ENCODE measurements at places on chromosomes 3 and 15.
A peak's percentile ranks its signal among the peaks of the same experiment; 100 is the strongest.

DNA sequence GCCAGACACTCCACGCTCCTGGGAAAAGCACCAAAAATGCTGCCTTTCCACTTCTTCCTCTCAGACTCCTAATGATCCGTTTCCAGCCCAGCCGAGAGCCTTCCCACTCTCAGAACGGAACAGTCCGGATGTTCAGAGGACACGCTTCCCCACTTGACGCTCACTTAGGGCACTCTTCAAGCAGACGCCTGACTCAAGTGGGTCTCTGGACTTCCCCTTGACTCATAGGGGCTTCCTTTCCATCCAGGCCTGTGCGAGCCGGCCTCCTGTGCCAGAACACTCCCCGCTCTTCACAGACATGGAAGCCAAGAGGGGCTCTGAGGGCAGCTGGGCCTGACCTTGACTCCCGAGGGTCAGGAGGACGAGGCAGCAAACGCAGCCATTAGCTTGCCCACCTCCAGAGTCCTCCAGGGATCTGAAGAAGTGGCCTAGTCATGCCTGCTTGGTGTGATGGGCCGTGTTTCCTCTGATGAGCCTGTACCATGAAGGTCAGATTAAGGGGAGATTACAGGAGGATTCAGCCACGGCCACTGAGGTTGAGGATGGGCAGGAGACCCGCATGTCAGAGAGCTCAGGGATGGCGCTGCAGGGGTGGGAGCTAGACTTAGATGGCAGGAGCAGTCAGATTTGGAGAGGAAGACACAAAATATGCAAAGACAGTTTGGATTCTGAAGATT is 114.7 kb upstream of the TLE3 start:
- peak; percentile 79 for DNase-seq

DNA sequence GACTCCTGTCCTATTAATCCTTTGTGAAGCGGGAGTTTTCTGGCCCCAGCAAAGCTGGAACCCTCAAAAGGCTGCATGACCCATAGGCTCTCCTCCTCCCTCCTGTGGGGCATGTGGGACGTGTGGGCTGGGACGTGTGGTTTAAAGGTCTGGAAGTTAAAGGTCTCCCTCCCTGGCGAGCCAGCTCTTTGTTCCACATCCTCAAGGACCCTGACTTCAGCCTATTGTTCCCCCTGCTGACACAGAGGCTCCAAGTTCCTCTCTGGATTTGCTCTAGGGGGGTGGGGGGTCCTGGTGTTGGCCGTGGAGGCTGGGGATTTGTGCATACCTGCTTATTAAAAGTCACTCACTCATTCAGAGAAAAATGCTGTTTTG is 44.2 kb downstream of the SMAD6 start:
- no peak for DNase-seq

DNA sequence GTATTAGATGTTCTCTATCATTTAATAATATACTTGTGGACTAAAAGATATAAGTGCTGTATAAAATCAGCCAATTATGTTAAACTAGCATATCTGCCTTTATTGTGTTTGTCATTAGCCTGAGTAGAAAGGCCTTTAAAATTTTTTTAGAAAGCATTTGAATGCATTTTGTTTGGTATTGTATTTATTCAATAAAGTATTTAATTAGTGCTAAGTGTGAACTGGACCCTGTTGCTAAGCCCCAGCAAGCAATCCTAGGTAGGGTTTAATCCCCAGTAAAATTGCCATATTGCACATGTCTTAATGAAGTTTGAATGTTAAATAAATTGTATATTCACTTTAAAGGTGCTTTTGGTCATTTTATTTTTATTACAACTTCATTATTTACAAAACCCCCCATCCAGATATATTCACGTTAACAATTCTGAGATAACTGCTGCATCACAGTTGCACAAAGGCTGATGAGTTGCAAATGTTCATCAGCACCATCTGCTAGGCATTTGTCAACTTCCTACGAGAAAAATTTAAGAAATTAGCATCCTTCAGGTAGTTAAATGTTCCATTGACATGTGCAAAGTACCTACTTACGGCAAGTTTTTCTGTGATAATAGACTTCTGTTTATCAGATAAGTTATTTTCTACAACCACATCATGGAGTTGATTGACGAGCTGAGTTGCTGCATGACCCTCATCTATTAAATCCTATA is 6.3 kb downstream of the EIF4A2 start:
- no peak for DNase-seq

DNA sequence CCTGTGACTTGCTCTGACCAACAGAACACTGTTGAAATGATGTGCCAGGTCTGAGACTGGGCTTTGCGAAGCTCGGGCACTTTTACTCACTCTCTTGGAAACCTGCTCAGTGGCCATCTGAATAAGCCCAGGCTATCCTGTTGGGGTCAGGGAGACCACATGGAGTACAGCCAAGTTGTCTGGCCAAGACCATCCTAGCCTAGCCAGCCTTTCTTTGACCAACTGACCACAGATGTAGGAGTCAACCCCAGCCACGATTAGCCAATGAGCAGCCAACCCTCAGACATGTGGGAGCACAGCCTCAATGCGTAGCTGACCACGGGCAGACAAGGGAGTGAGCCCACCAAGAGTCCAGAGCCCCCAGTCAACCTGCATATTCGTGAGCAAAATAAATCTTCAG is 26.1 kb downstream of the CCR9 start:
- DNase-seq, result no peak

DNA sequence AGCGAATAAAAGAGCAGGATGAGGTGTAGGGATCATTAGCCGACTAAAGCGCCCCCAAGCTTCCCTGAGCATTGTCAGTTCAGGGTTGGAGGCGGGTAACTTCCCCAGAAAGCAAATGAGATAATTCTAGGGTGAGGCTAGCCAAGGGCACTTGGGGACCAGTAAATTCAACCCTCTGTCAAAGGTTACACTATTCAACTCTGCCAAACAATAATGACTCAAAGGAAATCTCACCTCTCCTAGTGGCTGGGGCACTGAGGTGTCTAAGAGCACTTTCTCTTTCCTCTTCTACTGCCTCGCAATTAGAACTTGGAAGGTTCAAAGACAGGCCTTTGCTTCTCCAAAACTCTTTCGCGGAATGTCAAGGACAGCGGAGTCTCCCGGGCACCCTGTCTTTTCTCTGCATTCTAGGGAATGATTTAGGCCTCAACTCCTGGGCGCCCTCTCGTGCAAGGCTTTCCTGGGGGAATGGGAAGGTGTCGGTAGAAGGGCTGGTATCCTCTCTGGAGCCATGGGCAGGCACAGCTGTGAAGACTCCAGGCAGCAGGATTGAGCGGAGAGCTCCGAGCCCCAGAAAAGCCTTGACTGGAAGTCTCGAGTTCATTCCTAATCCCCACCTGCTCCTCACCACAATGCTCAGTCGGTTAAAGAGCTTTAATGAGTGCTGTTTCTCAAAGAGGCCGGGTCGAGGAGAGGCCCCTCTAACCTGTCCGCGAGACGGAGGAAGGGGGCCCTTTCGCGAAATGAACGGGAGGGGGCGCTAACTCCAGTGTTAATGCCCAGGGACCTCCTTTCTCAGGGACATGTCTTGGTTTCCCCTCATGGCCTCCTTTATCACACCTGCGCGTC is 21.9 kb downstream of the ZIC4 start:
- no peak for DNase-seq

- no peak for DNase-seq
Measured at GRCh38 chr3:74410276-74410941, 204.1 kb downstream of the CNTN3 start.

DNA sequence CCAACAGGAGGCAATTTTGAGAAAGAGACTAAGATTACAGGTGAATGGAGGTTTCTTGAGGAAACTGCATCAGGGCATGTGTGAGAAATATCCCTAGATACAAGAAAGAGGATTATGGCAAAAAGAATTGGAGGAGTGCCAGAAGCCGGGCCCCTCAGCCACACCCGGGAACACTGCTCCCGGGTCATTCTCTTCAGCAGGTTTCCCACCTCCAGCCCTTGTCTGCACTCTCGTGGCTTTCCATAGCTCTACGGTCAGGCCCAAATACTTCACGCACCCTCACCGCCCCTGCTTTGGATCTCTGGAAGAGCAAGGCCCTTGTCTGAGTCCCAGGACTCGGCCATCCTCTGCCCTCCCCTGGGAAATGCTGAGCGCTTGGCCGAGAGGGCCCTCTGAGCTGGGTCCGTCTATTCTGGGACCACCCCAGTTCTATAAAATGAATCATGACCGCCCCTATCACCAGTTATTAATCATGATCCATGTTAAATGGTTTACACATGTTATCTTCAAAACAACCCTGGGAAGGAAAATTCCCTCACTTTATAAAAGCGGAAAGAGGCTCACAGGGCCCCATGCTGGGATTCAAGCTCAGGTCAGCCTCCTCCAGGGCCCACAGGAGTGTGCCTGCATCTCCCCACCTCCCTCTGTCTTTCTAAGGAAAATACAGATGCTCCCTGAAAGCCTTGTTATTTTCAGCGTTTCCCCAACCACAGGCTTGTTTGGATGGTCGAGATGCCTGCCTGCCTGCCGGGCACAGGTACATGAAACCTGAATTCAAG is 38.8 kb upstream of the SPTBN5 start:
- DNase-seq, result no peak

DNA sequence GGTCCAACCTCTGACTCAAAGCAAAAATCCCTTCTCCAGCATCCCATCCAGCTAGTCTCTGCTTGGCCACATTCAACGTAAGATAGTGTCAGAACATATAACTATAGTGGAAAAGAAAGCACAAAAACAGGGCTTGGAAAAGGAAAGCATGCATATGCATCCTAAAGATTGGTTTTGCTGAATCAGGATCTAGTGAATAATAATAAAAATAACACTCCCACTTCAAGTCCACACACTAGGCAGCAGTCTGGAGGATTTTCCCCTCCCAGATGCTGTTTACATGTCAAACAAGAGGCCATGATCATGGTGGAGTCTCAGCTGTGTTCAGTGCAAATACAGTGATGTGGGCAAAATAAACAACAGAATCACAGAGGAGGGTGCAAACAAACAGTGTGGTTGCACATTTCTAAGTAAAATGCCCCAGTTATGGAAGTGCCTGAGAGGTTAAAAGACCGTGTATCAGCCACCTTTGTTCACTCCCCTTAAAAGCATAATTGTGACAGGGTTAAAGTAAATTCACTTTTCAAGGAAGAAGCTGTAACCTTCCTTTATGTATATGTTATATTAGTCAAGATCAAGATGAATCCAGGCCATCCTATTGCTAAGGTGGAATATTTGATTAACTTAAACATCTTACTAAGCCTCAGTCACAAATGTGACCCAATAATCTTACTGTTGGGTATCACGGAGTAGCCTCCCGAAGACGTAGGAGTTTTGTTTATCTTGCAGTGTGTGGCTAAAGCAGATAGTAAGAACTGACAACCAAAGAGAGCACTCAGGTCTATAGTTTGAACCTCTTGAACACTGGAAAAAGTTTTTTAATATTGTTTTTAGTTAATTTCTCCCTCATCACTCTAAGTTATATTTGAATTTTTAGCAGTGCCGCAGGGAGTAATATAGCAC is 424.5 kb downstream of the SOX2 start:
- no peak for DNase-seq

DNA sequence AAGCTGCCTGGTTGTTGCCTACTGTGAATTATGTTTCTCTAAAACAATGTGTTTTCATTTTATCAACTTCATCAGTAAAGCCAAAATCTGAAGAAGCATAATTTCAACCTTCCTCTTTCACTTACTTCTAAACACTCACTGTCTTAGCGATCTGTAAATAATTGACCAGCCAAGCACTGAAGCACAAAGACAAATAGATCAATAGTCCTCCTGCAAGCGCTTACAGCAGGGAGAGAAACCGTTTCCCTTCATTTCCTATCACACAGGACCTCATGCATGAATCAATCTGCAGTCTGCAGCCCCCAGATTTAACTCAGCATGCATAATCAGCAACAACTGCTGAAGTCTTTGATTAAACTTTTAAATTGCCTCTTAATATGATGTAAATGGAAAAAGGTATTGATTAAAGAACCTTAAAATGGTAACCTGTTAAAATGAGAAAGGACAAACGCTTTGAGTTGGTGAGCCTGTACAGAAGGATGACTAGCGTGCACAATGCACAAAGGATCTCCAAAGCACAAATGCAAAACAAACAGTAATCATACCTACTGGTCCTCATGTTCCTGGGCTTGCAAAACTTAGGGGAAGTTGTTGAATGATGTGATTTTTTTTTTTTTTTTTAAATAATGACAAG is 370.2 kb upstream of the ZNF385D start:
- DNase-seq, result no peak

DNA sequence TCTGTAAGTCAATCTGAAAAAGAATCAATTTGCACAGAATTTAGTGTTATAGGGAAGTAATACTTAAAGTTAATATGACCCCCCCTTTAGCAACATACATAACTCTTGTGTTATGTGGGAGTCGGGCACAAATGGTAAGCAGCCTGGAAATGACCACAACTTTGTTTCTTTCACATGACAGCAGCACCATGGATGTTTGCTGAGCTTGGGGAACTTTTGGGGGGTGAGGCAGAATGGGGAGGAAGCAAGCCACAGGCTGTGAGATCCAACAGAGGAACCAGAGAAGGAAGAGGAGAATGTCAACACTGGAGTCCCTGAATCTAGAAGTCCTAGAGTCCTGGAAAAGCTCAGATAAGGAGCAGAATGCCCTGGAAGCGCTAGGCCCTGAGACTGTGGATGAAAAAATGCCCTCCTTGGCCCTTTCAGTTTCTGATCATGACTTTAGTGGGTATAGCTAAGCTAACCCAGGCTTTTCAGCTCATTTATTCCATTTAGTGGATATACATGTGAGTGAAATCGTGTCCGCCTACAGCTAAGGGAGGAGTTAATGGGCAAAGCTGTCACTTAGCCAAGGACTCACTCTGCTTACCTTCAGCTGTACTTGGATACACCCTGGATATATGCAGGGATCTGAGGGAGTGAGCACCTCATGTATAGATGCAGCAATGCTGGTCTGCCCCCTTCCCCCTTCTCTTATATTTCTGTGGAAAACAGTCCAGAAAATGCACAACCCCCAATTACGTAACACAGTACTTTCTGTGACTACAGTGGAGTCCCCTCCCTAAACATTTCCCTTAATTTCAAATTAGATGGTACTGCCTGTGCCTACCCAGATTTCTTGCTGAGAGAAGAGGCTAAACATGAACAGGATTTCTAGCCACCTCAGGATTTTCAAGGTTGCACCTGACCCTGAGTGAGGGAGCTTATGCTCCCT is 39.1 kb downstream of the CFAP91 start:
- DNase-seq, result no peak

GRCh38 chr15:90912770-90913075 is 9.6 kb downstream of the MAN2A2 start:
- DNase-seq, result no peak

DNA sequence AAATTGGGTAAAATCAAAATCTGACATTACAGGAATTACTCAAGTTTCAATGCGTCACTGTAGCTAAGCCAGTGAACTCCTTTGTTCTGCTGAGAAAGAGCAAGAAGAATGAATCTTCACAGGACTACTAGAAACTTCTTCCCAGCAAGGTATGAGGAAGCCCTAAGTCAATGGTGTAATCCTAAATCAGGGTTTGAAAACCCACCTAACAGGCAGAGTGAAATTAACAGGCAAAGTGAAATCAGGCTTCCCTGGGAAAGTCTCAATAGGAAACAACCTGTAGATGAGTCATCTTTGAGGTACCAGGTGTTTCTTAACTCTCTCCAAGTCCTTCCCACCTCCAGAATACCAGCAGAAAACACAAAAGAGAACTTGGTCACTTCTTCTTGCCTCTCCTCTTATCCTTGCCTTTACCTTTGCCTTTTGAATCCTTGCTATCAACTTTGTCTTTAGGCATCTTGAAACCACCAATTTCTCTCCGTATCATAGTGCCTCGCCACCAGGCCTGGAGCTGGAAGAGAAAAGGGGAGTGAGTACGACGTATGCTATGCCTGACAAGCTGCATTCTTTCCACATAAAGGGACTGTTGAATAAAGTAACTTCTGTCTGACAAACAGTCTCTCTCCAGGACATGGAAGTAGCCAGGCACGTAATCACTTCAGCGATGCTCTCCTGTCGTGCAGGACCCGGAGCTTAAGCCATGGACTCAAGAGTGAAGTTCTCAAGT is 60.6 kb upstream of the RPL35A start:
- DNase-seq, result no peak

- DNase-seq, result peak; percentile 75
Measured at GRCh38 chr3:66693461-66694031, 192.7 kb upstream of the LRIG1 start.

All from lung (tissue), 17 donors.